ENCODE measurements at places on chromosomes 11 and 22. TPM values are rescaled to one million over a fixed set of nuclear protein-coding genes. Genes with fewer than 3 reads are reported as not detected.

The TBX1 gene
- 4.2 TPM for total RNA-seq

The PIH1D2 gene
- total RNA-seq = 1.6 TPM

The EHF gene
- not detected for total RNA-seq

The NCF4 gene
- total RNA-seq = 6.8 TPM

The SLC37A2 gene
- total RNA-seq = 3.7 TPM
